WTC11 (cell line): ENCODE measurements at places on chromosomes 6 and 20.

- no peak for DNase-seq
These were observed 115.1 kb downstream of the JAG1 start for GRCh38 chr20:10558635-10559187.

DNA sequence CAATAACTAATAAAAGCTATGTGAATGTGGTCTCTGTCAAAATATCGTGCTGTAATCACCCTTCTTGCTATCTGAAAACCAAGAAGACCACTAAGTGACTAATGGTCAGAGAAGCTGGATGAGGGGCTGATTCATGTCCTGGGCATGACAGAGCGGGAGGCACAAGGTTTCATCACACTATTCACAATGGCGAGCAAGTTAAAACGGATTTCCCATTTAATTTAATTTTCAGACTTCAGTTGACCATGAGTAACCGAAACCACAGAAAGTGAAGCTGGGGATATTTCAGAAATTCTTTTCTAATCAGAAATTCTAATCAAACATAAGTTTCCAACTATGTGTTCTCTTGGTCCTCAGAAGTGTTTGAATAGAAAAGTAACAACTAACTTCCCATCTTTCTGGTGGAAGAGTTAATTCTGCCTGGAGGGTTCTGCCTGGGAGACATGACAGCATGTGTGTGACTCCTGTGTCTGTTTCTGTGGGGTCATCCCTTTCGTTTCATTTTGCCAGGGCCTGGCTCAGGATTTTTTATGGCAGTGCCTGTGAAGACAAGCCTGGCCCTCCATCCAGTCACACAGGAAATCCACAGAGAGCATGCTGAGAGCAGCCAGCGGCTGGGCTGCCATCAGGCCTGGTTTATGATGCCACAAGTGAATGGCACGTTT, 98.9 kb downstream of the FAM120B start:
- DNase-seq: no peak

DNA sequence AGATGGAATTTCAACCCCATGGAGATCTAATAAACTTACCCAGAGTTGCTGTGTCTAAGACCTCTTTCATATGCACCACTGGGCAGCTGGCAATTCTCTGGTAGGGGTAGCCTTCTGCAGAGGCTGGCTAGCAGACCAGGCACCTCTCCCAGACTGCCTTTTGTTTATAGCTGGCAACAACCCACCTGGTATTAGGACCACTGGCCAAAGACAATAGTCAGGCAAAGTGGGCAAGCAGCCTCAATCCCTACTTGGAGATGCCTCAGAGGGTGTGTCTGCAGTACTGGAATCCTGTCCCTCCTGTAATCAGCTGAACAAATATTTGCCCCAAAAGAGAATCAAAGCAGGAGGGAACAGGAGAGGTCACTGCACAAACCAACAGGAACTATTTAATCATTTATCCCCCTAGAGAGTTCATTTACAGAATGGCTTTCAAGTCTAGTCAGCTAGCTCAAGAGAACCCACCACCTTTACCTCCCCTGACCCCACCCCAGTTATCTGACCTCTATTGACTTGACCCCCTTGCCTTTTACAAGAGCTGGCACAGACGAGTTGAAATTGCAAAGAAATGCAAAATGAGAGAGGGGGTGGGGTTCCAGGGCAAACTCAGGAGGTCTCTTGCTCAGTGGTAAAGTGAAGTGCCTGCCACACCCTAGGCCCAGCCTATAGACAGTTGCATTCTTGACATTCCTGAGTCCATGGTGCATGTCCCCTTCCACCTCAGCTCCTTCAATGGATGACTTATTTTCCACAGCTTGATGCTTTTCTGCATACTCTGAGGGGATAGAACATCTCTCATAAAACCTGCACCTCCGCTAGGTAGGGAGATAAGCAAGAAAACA, 2.8 kb downstream of the BCL2L1 start:
- peak; percentile 52 for DNase-seq

DNA sequence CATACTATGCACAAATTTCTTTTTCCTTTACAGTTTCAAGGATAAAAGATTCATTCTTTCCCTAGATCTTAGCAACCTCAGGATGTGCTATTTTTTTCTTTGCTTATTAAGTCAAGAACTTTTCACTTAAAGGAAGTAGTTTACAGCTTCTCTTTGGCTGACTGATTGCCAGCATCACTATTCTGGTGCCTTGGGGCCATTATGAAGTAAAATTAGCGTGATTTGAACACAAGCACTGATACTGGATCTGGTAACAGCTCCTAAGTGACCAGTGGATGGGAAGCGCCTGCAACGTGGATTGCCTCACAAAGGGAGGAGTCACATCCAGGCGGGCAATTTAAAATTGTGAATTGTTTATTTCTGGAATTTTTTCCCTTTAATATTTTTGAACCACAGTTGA, 147.1 kb downstream of the ARID1B start:
- no peak for DNase-seq

- no peak for DNase-seq
These were observed 272.9 kb downstream of the ZNF217 start for GRCh38 chr20:53320701-53321100.

GRCh38 chr20:16535277-16535676, 38.0 kb downstream of the KIF16B start:
- no peak for DNase-seq

- DNase-seq: no peak
These were observed 25.9 kb upstream of the TULP4 start for GRCh38 chr6:158286413-158286812.

DNA sequence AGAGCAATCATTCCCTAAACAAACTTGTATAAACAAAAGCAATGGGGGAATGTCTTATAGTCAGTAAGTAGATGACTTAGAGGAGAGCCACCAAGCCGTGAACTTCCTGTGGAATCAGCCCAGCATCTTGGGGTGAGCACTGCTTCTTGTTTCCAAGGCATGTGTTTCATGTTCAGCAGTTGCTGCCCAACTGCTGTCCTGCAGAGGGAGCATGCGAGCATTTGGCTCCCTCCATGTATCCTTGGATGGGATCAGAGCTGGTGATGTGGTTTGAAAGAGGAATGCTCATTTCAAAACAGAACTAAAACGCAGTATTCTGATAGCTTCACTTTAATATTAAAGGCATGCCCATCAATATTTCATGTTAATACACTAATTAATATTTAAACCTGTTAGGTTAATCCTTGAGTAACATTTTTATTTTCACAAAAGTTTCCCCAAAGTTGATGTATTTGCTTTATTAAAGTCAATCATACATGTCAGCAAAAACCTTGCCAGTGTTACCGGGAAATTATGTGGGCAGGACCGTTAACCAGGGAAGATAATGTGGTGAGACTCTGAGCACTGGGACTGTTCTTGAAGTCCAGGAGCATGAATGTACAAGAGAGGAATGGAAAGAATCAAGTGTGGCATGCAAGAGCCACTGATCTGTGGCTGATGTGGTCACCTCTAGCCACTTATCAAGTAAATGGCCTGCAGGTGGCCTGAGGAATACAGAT, 172.1 kb upstream of the GGTLC1 start:
- DNase-seq: peak; percentile 66
